Occipital lobe (tissue), 3 donors: ENCODE measurements at places on chromosomes 2 and 18. TPM values are rescaled to one million over a fixed set of nuclear protein-coding genes. Genes with fewer than 3 reads are reported as not detected.

Gene KIAA1328
- 28.5 TPM for total RNA-seq

Gene PLGLB2
- 2.0 TPM for total RNA-seq

Gene AQP12A
- not detected for total RNA-seq

Gene CAPN14
- total RNA-seq, result 1.4 TPM

Gene ADD2
- total RNA-seq, result 435 TPM

Gene PKDCC
- 16.2 TPM for total RNA-seq

Gene IL36B
- total RNA-seq, result not detected

Gene CRYGD
- 1.7 TPM for total RNA-seq

Gene CFC1
- total RNA-seq, result not detected

Gene BARD1
- total RNA-seq, result 87.8 TPM

Gene CFAP210
- 1.9 TPM for total RNA-seq

DNA sequence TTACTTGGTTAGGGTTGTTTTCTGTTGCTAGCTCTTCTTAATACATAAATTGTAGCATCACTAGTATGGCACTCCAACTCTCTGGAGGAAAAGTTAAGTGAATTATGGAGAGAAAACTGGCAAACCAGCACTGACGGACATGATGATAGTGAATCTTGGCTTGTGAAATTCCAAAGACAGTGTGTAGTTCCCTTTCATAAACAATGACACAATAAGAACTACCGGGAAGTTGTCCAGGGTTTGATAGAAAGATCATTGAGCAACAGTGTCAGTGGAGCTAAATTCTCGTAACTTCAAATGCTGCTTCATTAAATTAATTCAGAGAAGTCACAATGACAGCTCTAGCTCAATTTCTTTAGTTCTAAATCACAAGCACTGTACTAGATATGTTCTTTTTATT, 66.5 kb downstream of the RIT2 start:
- no peak for DNase-seq

GRCh38 chr2:2581331-2582159, 250.5 kb upstream of the MYT1L start:
- no peak for DNase-seq

DNA sequence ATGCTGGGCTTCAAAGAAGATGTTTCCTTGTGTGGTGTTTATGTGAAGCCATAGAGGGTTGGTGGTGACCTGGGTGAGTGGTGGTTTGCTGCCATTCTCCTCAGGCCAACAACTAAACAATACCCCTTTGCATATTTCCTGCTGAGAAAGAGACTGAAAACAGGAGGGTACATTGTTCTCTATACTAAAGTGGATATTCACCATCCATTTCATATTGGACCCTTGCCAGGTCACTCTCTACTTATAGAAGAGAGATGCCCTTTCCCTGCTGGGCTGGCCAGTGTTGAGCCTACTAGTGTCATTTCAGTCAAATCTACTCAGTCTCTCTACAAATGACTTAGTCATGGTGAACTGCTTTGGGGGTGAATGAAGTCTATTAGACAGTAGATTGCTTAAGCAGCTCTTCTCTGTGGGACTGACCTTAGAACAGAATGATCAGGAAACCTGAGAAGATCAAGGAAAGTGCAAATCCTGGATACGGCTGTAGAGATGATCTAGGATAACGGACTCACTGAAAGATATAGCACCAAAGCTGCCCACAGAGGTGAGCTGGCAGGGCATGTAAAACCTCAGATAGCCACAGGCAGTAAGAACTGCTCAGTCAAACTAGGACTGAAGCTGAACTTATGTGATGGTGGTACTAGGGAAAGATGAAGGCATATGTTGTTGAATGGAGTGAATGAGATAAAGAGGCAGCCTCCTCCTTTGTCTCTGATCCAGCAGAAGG, 154.9 kb downstream of the MYO3B start:
- no peak for DNase-seq

GRCh38 chr2:207167099-207167923, 1.6 kb upstream of the KLF7 start:
- DNase-seq, result no peak

DNA sequence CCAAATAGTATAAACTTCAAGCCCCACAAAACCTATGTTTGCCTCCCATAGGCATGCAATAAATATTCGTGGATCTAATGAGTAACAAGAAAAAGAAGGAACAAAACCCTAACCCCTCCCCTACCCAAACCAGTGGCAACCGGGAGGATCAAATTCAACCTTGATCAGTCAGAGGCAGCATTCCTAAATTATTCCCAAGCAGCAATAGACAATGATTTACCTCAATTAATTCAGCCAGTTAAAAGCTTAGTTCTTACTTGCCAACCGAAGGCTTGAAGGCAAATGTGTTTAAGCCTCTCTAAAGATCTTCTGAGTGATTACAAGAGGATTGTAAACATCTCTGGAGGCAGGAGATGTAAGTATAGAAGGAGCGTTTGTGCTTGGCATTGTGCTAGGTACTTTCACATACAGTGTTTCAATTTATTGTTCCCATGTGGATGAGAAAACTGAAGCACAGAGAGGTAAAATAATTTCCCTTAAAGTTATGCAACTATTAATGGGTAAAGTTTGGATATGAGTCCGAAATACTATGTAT, 197.7 kb downstream of the MTX2 start:
- DNase-seq, result no peak

DNA sequence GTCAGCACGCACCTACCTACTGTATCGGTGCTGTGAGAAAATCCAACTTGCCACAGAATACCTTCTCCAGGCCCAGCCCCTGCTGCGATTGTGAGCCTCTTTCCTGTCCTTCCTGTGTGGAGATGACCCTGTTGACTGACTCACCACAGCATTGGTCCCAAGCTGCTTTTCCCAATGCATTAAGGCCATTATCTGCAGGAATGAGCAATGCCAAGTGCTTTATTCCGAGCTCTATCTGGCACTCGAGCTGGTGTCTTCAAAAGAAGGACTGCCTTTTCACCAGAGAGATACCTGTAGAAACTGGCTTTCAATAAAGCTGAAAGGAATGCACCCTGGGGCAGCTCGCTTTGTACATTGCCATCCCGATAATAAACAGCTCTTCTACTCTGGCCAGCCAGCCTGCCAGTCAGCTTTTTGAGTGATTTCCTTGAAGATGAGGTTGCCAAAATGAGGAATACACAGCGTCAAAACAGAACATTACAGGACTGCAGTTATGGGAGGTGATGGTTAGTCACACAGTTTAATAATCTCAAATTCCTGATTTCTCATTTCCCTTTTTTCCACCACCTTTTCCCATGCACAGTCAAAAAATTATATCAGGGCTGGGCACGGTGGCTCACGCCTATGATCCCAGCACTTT, 8.3 kb upstream of the RNF103 start:
- no peak for DNase-seq

DNA sequence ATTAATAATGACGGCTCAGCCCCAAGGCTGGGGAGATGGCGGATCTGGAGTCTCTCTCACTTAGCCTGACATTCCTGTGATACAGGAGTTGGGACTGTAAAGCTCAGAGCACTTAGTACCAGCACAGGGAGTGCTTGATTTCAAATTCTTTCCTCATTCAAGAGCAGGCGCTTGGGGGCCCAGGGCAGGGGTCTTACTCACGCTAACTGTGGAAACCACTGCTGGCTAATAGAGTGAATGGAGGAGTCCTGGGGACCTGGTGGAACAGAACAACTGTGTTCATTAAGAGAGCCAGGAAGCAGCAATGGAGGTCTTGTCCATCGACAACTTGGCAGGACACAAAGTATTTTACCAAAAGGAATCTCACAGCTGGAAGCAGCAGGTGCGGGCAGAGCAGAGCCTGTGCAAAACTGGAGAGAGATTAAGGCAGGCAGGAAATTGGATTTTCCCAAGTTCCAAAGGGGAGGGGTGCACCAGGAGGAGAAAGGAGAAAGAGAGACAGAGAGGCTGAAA, 358.9 kb downstream of the TNS1 start:
- DNase-seq, result no peak

- DNase-seq, result no peak
These were observed 47.8 kb downstream of the NHEJ1 start for GRCh38 chr2:219112651-219113338.

- DNase-seq, result no peak
These were observed 96.3 kb upstream of the RAB6C start for GRCh38 chr2:129883121-129883520.

DNA sequence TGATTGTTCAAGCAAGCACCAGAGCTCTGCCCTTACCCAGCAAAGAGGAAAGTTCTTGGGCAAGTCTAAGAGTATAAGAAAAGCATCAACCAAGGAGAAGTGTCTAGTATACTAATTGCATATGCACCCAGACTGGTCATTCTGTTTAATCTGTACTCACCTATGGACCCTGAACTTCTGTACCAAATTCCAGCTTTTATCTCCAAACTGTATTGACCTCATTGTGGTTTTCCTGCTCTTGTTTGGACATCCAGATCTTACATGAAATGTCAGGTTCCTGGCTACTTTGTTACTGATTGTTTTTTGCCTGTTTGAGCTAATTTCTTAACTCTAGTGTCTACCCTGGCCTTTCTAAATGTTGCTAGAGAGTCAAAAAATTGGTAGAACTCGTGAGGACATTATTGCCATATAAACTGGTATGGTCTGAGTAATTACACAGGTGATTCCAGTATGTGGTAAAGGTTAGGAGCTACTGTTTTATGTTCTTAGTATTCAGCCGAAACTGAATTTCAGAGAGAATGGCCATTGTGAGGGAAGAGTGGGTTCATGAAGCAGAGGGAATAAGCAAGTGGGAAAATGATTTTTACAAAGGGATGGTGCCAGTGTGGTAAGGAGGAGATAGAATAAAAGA, 146.3 kb downstream of the HNMT start:
- DNase-seq, result no peak

DNA sequence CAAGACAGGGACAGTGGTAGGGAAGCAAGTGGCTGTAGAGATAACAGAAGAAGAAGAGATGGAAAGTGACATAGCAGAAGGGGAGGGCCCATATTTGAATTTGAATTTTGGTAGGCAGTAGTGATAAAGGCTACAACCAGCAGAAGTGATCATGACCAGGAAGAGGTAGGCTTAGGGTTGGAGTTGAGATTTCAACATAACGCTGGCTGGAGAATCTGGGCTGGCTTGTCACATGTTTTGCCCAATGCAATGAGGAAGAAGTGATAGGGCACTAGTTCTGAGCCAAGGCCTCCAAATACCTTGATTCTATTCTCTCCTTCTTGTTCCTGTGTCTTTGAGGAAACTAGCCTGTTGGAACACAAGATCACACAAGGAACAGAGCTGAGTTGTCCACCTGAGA, 69.4 kb downstream of the SCG2 start:
- no peak for DNase-seq

- DNase-seq, result no peak
These were observed 96.6 kb upstream of the CTDP1 start for GRCh38 chr18:79582978-79583377.

DNA sequence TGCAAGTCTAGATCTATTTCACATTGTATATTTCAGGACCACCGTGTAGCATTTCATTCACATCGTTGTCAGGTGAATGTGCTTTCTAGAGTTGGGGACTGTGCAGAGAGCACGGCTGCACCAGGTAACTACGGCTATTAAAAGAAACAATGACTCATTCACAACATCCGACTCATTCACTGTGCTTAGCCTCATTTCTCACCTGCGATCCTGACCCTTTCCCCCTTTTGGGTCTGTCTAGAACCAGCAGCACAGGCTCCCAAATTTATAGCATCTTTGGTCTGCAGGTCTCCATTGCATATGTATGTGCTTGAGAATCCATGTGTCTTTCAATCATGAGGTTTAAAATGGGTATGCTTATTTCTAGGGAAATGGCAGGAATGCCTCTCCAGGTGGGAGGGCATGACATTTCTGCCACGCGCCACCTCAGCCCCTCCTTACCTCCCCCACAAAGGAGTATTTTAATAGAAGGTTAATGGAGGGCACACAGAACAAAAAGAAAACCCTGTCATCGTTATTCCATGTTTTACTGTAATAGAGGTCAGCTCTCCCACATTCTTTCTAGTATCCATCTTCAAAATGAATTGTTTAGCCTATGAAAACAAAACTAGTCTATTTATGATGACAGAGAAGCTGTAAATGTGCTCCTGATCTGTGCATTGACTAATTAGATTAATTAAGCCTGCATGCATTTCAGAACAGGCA, 246.7 kb upstream of the EPHA4 start:
- DNase-seq, result no peak
